ENCODE measurements at places on chromosomes 5 and 9. TPM values are rescaled to one million over a fixed set of nuclear protein-coding genes. Genes with fewer than 3 reads are reported as not detected.
A peak's percentile ranks its signal among the peaks of the same experiment; 100 is the strongest.

Gene NUDCD2
- total RNA-seq, result 36.5 TPM

- no peak for DNase-seq
- H3K36me3 ChIP-seq, result no peaks in the 10 kb centered on the region
- no peak overlapping the region for H3K4me3 ChIP-seq
- H3K4me1 ChIP-seq, result no peaks in the 10 kb centered on the region
- no peak overlapping the region for H3K27ac ChIP-seq
Observed at GRCh38 chr5:77935506-77936364, 159.6 kb upstream of the TBCA start.

GRCh38 chr5:37532976-37533740 is 154.0 kb downstream of the WDR70 start:
- no peaks in the 10 kb centered on the region for H3K27me3 ChIP-seq
- H3K36me3 ChIP-seq, result no peaks in the 10 kb centered on the region

GRCh38 chr9:97981846-97982682 is 1.1 kb upstream of the ANP32B start:
- peak overlapping the region; percentile 72 for H3K4me3 ChIP-seq
- no peaks in the 10 kb centered on the region for H3K27me3 ChIP-seq
- peaks cover 35% of the 10 kb centered on the region for H3K36me3 ChIP-seq

DNA sequence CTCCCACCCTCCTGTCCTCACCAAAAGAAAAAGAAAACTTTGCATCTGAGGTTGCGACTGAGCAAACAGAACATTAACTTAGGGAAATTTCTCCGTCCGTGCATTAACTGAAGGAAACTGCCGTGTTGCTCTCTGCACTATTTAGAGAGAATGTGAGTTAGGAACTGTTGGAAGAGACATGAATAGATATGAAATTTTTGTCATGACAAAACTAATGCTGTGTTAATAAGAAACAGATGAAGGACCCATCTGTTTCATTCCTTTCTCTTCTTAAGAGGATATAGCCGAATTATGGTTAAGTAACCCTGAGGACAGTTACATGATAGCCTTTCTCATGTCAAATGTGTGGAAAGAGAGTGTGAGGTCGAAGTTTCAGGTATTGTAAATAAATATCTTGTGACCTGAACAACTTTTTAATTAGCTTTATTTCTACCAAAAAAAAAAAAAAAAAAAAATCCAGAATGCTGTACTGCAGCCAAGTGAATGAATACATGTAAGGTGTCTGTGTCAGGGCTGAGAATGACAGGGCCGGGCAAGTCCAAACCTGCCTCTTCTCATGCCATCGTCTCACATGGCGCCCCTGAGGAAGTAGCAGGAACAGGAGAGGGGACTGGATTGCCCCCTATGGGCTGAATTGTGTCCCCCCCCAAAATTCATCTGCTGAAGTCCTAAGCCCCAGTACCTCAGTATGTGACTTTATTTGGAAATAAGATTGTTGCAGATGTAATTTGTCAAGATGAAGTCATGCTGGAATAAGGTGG is 35.6 kb upstream of the ANKRD33B start:
- no peak overlapping the region for H3K27ac ChIP-seq
- no peaks in the 10 kb centered on the region for H3K27me3 ChIP-seq
- H3K36me3 ChIP-seq, result no peaks in the 10 kb centered on the region

DNA sequence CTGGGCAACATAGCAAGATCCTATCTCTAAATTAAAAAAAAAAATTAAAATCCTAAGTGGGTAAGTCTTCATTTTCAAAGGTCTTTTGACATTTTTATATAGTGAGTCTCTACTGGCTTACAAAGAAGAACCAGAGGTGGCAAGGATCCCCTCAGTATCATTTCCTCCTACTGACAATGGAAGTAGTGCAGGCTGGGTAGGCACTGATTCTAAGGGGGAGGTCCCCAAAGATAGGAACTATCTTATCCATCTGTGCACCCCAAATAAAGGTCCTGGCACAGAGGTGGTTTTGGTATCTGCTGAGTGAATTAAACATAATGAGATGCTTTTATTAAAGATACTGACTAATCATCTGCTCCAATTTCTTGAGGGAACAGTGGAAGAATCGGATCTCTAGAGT is 4.2 kb downstream of the FAM193B start:
- H3K27ac ChIP-seq, result no peak overlapping the region
- no peak for DNase-seq
- H3K4me1 ChIP-seq, result peaks cover 34% of the 10 kb centered on the region
- H3K4me3 ChIP-seq, result no peak overlapping the region
- no peaks in the 10 kb centered on the region for H3K27me3 ChIP-seq
- peaks cover 30% of the 10 kb centered on the region for H3K36me3 ChIP-seq

DNA sequence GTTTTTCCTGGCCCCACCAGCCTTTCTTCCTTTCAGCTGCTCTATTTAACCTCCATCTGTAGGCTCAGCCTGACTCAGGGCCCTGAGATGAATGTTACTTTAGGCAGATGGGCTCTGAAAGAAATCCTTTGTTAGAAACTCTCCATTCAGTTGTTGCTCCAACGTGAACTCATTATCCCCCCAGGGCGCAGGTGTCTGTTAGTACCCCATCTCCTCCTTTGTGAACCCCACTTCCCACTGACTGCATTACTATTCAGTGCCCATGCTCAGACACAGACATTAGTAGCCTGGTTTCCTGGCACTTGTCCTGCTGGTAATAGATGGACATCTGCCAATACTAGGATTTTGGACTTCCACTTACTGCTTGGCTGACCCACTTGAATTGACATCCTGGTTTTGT is 1271.6 kb downstream of the PTPRD start:
- H3K4me1 ChIP-seq, result no peaks in the 10 kb centered on the region
- no peak overlapping the region for H3K4me3 ChIP-seq
- H3K27ac ChIP-seq, result no peak overlapping the region
- H3K36me3 ChIP-seq, result no peaks in the 10 kb centered on the region

- H3K27me3 ChIP-seq, result no peaks in the 10 kb centered on the region
- H3K4me3 ChIP-seq, result no peak overlapping the region
- no peaks in the 10 kb centered on the region for H3K4me1 ChIP-seq
Observed at GRCh38 chr5:3265131-3265885, 330.3 kb upstream of the IRX1 start.

DNA sequence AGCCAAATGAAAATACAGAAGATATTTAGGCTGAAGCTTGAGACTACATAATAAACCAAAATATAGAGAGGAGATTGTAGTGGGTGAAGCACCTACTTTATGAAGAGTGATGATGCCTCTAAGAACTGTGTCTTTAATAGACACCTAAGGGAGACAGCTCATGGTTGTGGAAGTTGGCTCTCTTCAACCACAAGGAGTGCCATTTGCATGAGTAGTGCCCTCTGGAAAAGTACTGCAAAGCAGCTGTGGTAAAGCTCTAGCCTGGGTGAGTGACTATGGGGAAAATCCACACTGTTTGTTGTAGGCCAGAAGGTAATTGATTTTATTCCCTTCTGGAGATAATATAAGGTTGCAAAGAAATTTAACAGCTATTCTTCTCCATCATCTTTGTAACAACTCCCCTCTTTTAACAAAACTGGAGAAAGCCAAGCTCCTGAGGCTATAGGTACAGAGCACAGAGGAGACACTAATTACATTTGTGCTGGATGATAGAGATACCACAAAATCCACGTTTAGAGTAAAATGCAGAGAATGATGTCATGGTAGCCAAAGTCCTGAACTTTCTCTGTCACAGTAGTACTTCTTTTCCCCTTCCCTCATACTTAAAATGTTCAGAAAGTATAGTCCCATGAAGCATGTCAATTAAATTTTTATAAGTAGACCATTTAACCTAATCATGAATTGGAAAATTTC is 122.8 kb downstream of the STARD4 start:
- no peak overlapping the region for H3K27ac ChIP-seq
- no peaks in the 10 kb centered on the region for H3K36me3 ChIP-seq
- H3K27me3 ChIP-seq, result no peaks in the 10 kb centered on the region
- no peak overlapping the region for H3K4me3 ChIP-seq
- no peak for DNase-seq
- no peaks in the 10 kb centered on the region for H3K4me1 ChIP-seq

DNA sequence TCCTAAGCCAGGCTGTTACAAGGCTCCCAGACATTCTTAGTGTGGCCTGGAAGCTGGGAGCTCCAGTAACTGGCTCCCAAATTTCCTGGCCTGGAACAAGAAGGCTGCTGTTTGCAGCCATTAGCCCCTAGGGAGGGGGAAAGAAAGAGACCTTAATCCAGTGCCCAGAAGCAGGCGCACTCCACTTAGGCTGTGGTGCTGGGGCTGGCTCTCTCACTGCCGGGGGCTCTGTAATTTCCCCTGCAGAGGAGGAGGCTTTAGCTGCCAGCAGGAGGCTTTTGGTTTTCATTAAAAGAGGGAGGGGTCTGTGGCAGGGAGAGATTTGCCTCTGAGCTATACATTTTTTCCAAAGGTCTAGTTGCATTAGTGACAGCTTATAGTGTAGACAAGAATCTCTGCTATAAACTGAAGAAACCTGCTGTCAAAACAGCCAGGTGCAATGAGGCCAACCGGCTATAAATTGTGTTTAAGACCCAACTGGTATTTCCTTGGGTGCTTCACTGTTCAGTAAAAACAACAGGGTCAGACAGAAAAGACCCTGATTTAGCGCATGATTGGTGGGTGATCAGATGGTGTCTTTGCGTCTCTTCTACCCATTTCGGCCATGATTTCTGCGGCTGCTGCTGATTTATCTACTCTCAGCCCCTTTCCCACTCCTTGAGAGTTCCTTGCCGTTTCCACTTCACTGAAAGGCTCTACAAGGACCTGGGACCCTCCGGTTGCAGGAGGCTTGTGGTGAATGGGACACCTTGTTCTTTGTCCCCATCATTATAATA is 254.6 kb downstream of the AOPEP start:
- DNase-seq, result no peak
- H3K27ac ChIP-seq, result no peak overlapping the region
- no peaks in the 10 kb centered on the region for H3K27me3 ChIP-seq
- H3K4me3 ChIP-seq, result no peak overlapping the region
- no peaks in the 10 kb centered on the region for H3K36me3 ChIP-seq
- no peaks in the 10 kb centered on the region for H3K4me1 ChIP-seq

- H3K4me3 ChIP-seq, result peak overlapping the region; percentile 84
- peak overlapping the region; percentile 88 for H3K27ac ChIP-seq
- peaks cover 32% of the 10 kb centered on the region for H3K36me3 ChIP-seq
- no peak for DNase-seq
- no peaks in the 10 kb centered on the region for H3K4me1 ChIP-seq
Observed at GRCh38 chr5:66143473-66144073, 527 bp upstream of the SREK1 start.

DNA sequence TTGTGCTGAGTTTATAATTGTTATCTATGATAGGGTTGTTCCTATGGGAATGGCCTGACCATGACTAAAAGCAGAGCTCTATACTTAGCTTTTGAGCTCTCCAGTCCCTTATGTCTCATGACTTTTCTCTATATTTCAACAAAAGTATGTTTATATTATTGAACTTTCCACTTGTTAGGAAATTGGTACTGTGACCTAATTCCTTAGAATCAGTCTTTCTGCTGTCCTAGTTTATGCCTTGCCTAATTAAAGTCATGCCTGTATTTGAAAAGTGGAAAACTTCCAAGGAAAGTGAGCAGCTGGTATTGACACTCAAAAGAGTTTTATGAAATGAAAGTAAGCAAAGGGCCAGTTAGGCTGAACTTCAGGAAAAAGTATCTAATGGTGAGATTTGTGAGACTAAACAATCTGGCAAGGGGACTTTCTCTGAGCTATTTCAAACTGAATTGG is 68.6 kb downstream of the XRCC4 start:
- peaks cover 23% of the 10 kb centered on the region for H3K4me1 ChIP-seq
- H3K4me3 ChIP-seq, result no peak overlapping the region
- no peak for DNase-seq
- no peaks in the 10 kb centered on the region for H3K27me3 ChIP-seq

GRCh38 chr5:160312960-160313727 is 780 bp upstream of the CCNJL start:
- H3K36me3 ChIP-seq, result peaks cover 33% of the 10 kb centered on the region
- H3K4me1 ChIP-seq, result peaks cover 65% of the 10 kb centered on the region
- peak overlapping the region; percentile 73 for H3K27ac ChIP-seq
- peak overlapping the region; percentile 81 for H3K4me3 ChIP-seq
- no peaks in the 10 kb centered on the region for H3K27me3 ChIP-seq
- no peak for DNase-seq

DNA sequence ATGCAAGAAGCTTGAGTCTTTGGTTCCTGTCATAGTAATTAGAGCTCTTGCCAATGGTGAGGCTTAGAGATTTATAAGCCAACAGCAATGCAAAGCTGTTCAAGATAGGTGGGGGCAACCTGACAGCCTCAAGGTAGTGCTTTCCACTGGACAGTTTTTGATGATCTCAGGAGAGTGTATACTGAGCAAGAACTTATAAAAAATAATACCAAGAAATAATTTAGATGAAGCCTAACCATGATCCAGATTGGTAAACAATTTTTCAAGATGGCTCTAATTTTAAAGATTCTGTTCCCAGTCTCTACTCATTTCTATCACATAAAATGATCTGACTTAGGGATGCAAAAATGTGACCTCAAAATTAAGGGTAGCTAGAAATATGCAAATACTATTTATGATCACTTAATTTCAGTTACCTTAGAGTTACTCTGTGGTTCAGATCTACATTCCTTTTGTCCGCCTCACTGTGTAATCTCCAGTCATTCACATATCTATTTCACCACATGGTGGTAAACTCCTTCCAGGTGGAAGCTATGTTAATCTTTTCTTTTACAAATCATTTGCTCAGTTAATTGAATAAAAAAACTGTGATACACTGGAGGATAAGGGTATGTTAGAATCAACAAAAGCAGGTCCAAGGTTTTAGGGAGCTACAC is 1228.0 kb upstream of the C9orf72 start:
- H3K36me3 ChIP-seq, result no peaks in the 10 kb centered on the region
- DNase-seq, result no peak
- H3K27ac ChIP-seq, result no peak overlapping the region
- H3K4me3 ChIP-seq, result no peak overlapping the region

- H3K4me1 ChIP-seq, result no peaks in the 10 kb centered on the region
- no peaks in the 10 kb centered on the region for H3K36me3 ChIP-seq
- no peak for DNase-seq
- H3K27ac ChIP-seq, result no peak overlapping the region
- H3K27me3 ChIP-seq, result peaks cover 80% of the 10 kb centered on the region
Observed at GRCh38 chr5:135058331-135058732, 24.3 kb upstream of the PITX1 start.

- peaks cover 56% of the 10 kb centered on the region for H3K36me3 ChIP-seq
- peak; percentile 80 for DNase-seq
- peak overlapping the region; percentile 99 for H3K27ac ChIP-seq
- peak overlapping the region; percentile 95 for H3K4me3 ChIP-seq
- H3K27me3 ChIP-seq, result no peaks in the 10 kb centered on the region
Observed at GRCh38 chr5:133052317-133053175, 733 bp downstream of the HSPA4 start.

DNA sequence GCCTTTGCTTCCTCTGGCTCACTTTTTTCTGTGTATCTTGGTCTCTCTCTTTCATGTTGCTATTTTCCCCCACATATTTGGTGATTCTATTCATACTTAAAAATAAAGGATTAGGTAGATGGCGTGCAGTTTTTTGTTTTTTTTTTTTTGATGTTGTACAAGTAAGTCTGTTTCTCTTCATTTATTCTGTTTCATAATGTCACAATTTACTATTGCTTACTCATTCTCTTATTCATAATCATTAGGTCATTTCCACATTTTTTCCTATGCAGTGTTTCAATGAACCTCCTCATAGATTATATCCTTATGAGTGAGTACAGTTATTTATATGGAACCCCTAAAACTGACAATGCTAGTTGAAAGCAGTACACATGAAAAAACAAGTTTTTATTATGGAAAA is 136.3 kb downstream of the APBA1 start:
- peak overlapping the region; percentile 90 for H3K27ac ChIP-seq
- H3K4me1 ChIP-seq, result peaks cover 43% of the 10 kb centered on the region
- no peak for DNase-seq
- no peaks in the 10 kb centered on the region for H3K36me3 ChIP-seq
- no peaks in the 10 kb centered on the region for H3K27me3 ChIP-seq

Measured in Calu3 (cell line).